NCI-H524 treated with DMSO at 0.1 percent for 48 hours (cell line): ENCODE measurements at places on chromosomes 3 and 15.
A peak's percentile ranks its signal among the peaks of the same experiment; 100 is the strongest.

DNA sequence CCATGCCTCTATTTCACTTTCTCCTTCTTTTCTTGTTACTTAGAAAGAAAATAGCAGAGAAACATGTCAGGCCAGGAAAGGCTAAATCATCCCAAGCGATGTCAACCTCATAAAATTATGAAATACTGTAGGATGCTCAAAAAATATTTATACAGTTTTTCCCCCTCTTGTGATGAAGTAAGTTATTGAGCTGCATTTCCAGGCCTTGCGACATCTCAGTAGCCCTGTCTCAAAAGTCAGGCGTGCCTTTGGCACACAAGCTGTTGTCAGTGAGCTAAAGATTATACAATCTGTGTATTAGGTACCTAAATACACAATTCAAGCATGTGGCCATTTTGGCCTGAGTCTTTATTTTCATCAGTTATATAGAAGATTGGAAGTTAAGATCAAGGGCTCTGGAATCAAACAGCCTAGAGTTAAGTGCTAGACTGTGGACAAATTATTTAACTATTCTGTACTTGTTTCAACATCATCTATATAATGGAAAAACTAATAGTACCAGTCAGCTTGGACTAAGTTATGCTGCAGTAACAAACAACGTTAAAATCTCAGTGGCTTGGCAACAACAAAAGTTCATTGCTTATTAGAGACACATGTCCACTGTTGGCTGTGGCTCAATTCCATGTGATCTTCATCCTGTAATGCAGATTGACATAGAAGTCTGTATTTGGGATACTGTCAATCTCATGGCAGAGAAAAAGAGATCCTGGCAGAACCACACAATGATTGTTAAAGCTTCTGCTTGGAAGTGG, 406.4 kb upstream of the PROK2 start:
- DNase-seq = no peak

DNA sequence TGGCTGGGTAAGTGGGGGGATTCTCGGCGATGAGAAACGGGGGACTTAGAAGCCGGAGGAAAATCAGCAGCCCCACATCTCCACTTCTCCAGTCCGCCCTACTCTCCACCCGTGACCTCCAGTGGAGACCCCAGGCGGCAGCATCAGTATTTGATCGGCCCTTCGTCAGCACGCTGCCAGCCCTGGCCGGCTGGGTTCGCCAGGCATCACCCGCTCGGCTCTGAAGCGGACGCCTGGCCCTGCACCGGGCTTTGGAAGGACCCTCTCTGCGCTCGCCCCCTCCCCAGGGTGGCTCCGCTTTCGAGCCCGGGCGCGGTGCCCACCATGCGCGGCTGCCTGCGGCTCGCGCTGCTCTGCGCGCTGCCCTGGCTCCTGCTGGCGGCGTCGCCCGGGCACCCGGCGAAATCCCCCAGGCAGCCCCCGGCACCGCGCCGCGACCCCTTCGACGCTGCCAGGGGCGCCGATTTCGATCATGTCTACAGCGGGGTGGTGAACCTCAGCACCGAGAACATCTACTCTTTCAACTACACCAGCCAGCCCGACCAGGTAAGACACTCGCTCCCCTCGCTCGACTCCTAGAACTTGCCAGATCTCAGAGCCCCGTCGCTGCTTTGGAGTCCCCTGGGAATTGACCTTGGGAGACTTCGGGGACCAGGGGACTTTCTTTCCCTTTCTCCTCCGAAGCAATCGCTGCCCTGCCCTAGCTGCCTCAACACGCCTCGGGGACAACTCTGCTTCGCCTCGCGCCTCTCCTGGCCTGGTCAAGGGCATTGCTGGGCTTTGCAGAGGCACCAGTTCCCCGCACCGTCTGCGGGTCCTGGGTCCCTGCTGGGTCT, 561 bp downstream of the SIDT1 start:
- DNase-seq = peak; percentile 23

DNA sequence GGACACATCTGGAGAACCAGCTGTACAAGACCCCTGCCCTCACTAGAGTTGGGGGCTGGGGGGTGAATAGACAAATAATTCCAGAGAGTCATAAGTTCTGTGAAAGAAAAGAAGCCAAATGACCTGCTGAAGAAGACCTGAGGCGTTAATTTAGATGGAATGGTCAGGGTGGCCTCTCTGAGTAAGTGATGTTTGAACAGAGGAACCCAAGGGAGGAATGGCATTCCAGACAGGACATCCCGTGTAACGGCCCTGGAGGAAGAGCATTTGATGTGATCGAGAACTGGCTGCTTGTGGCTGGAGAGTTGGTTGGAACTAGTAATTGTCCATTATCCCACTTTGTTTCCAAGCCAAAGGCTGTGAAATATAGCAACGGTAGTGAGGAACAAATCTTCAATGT, 1.7 kb downstream of the NR2C2 start:
- no peak for DNase-seq

GRCh38 chr3:171333784-171334464, 126.3 kb downstream of the TNIK start:
- DNase-seq = no peak

DNA sequence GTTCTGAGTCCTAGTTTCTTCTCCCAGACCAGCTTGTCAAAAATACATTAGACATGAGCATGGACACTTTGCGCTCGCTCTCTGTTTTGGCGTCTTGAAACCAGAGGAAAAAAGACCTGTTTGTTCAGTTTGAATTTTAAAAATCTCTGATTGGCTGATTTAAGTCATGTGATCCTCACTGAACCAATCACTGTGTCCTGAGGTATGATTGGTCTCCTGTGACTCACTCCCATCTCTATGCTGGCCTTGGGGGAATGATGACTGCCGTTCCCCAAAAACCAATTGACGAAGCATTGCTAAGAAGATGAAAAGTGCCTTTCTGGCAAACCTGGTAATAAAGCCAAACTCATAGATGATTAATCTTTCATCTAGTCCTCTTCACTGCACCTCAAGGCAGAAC, 256.5 kb downstream of the IL5RA start:
- no peak for DNase-seq

- no peak for DNase-seq
Observed at GRCh38 chr15:50182219-50183013, 420 bp downstream of the SLC27A2 start.

DNA sequence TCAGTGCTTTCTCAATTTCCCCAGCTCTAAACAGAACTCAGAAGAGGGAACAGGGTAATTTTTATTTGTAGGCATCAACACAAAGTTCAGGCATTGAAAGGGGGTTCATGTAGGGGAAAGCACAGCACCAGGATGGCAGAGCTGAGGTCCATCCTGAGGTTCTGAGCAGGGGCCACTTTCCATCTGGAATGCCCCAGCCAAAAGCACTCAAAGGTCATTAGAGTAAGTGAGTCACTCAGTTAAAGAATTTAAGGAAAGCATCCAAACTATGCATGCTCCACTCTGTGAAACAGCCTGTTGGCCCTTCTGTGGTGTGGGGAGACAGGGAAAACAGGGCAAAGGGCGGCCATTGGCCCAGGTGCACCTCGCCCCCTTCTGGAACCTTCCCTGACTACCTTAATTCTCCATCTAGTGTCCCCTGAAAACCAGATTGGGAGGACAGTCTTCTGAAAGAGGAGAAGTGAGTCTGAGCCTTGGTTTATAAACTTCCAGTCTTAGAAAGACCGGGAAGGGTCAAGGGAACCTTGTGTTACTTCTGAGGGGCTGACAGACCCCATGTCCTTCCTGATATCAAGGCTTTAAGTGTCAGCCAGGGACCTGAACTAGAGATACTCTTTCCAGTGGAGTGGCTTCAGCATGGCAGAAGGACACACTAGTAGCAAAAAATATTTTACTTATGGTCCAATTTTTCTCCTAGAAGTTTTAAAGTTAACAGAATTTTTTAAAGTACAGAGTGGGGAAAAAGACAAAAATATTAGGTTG, 133.3 kb downstream of the MYLK start:
- DNase-seq = no peak

- peak; percentile 19 for DNase-seq
Observed at GRCh38 chr3:126654571-126655383, at the start of gene TXNRD3. TSS of gene TXNRD3 (minus strand) at chr3:126655124.

DNA sequence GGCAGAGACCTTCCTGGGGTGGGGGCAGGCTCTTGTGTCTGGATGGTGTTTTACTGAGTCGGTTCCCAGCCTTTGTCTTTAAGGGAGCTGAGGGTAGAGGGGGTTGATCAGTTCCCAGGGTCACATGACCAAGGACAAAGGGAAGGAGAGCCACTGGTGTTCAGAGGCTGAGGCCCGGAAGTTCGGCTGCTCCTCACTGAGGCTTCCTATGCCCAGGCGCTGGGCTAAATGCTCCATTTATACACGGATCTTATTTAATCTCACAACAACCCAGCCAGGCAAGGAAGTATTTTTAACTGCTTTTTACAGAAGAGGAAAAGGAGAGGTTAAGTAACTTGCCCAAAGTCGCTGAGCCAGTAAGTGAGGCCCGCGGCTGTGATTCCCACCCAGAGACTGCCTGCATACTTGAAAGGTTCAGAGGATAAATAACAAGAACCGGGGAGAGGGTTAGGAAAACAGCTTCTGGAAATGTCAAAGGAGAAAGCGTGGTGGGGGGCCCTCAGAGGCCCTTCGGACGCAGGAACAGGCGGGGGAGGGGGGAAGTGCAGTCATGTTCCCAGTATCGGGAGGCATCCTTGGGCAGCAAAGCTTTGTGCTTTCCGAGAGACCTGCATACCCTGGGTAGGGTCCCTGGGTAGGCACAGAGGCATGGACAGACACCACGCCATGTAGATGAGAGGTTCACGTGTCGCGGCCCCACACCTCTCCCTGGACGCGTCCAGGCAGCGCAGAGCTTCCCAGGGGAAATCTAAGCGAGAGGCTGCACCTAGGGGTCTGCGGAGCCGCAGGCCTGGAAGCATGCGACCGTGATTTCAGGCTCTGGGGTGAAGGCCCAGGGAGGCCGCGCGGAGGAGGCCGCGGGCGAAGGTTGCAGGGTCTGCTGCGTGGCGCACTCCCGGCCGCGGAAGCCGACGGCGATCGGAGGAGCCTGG, 21.3 kb downstream of the EPHB3 start:
- no peak for DNase-seq

- no peak for DNase-seq
Observed at GRCh38 chr3:84042399-84043106, 916.2 kb upstream of the CADM2 start.

DNA sequence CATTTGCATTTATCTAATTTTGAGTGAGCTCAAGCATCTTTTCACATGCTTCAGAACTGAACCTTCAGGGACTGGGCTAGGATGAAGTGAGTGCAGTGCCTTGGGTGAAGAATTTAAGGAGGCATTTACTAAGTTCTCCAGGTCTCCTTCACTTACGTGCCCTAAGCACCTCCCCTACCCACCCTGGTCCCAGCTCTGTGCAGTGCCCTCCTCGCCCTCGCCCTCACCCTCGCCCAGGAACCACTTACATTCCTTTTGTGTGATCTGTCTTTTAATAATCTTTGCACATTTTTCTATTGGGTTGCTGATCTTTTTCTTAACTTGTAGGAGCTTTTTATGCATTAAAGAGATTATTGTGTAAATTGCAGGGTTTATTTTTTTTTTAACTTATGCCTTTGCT, 322.6 kb downstream of the THSD4 start:
- no peak for DNase-seq

GRCh38 chr3:37945807-37946530, 44.6 kb upstream of the VILL start:
- no peak for DNase-seq

- no peak for DNase-seq
Observed at GRCh38 chr3:121855555-121855954, 20.5 kb downstream of the EAF2 start.

DNA sequence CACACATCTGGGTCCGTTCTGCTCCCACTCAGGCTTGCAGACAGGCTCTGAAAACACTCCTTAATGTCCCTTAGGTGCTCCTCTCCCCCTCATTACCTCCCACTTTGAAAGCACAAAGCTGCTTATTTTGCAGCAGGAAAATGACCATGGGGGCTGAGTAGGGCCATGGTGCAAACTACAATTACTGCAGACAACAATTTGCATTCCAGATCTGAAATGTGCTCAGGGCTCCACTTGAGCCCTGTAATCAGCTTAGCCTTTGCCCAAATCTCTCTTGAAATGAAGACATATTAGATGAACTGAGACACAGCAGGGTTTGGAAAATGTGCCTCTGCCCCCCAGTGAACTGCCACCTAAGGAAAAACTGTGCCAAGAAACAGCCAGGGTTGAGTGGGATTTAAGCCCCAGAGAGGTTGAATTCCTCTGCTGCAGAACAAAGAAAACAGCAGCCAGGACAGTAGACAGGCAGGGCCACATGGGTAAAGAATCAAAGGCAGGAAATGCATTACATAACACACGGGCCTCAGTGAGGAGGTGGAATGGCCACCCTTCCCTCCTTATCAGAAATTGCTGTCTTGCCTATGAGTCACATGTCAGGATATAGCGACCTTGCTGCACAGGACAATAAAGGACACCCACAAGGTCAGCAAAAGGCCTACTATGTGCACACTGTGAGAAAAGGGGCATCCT, 126.8 kb upstream of the ARHGEF3 start:
- DNase-seq = peak; percentile 66

DNA sequence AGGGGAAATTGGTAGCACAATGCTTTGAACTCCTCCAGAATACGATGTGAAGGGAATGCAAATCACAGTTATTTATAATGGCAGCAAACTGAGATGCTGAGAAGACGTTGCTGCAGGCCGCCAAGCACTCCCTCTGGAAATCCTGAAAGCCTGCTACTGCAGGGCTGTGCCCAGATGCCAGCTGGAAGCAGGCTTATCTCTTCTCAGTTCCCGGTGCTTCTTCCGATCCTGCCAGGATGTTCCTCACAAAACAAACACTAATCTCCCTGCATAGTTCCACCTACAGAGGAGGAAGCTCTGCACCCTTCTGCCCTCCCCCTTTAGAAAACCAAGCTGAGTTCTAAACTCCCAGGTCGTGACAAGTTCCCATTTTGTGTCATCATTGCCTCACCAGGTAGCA, 201.7 kb upstream of the BCL6 start:
- no peak for DNase-seq

DNA sequence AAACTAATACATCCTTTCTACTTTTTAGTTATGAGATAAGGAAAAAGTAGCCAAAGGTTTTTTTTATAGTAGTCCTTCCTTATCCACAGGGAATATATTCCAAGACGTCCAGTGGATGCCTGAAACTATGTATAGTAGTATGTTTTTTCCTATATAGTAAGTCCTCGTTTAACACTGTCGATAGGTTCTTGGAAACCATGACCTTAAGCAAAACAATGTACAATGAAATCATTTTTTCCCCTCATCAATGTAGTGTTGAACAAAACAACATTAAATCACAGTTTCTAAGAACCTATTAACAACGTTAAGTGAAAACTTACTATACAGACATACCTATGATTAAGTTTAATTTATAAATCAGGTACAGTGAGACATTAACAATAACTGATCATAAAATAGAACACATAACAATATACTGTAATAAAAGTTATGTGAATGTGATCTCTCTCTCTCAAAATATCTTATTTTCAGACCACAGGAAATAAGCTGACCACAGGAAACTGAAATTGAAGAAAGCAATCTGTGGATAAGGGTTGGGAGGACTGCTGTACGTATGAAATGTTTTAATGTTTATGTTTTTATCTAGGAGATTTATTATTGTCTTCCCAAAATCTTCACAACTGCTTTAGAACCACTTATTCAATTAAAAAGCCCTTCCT, 20.6 kb downstream of the COPS2 start:
- no peak for DNase-seq
